ENCODE measurements at places on chromosomes 7 and 10. TPM values are rescaled to one million over a fixed set of nuclear protein-coding genes. Genes with fewer than 3 reads are reported as not detected.

GRCh38 chr7:55474944-55475854 is 97.1 kb downstream of the VOPP1 start:
- no peak for DNase-seq

- no peak for DNase-seq
These were observed 210.6 kb downstream of the ARL4A start for GRCh38 chr7:12898004-12898403.

GRCh38 chr7:84194484-84195271 is at the start of gene SEMA3A:
Gene SEMA3A, minus strand, starts transcription at chr7:84194789. Its CDS starts 203 bp downstream, at chr7:84194586.
- DNase-seq, result no peak

DNA sequence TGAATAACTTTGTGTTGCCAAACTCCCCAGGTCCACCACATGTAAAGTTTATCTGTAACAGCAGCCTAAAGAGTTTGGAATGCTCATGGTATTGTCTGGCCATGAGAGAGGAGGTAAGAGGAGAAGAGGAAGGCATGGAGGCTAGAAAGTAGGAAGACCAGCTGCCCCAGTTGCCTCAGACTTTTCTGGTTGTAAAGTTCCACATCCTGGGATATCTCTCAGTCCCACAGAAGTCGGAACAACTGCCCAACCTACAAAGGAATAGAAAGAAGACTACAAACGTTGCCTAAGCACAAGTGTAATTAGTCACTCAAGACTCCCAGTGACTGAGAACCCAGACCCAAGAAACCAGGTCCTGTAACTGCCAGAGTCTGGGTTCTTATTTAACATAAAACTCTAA is 47.3 kb downstream of the CREB3L2 start:
- no peak for DNase-seq

GRCh38 chr10:35552650-35553342 is 52.3 kb upstream of the GJD4 start:
- no peak for DNase-seq

DNA sequence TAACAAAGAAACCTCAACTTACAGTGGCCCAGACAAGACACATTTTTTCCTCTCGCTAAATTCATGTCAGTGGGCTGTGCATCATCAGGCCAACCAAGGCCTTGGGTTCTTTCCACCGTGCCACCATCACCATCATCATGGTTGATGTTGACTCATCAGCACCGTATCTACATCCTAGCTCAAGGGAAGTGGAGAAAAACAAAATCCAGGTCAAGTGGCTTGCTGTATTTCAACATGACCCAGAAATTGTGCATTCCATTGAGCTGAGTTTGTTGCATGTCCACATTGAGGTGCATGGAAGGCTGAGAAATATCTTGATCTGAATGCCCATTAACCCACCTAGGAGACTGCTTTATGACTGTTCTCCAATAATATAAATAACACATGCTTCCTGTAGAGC is 312.4 kb upstream of the CDC14C start:
- DNase-seq, result no peak

GRCh38 chr10:97518301-97519043 is 19.7 kb downstream of the UBTD1 start:
- DNase-seq, result no peak

DNA sequence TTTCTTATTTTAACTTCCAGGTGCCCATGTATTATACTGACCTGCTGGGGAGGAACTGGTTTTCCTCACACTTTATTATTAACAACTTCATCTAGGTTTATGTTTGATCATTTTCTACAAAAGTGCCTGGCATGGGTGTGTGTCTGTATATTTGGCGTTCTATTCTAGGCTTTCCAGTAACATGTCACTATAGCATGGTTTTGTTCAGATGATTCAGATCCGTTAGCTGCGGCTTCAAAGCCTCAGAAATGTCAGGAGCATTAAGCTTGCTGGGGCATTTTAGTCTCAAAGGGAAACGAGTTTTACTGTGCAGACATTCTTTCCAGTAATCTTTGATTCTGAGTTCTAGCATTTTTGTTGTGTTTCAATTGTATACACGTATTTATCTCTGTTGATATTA is 2.3 kb downstream of the INPP5A start:
- no peak for DNase-seq

DNA sequence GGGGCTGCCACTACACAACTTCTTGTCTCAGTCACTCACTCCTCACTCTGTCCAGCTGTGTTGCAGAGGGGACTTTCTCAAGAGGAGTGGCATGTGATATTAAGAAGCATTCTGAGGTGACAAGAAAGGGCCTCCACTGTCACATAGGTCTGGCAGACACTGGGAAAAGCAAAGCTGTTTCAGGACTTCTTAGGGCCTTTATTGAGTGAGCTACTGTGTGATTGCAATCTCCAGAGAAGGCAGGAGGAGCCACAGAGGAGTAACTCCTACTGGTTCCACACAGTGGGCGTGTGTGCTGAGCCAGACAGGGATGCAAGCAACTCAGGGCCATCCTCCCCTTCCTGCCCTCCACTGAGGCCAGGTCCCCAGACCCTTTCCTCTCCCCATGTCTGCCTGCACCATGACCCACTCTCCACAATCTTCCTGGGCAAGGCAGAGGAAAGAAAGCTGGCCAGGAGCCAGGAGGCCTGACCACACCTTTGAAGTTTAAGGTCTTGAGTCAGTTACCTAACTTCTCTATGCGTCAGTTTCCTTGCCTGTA is 262.0 kb upstream of the ZMIZ1 start:
- DNase-seq, result no peak

GRCh38 chr10:25557136-25557535 is 376.9 kb upstream of the MYO3A start:
- DNase-seq, result no peak

DNA sequence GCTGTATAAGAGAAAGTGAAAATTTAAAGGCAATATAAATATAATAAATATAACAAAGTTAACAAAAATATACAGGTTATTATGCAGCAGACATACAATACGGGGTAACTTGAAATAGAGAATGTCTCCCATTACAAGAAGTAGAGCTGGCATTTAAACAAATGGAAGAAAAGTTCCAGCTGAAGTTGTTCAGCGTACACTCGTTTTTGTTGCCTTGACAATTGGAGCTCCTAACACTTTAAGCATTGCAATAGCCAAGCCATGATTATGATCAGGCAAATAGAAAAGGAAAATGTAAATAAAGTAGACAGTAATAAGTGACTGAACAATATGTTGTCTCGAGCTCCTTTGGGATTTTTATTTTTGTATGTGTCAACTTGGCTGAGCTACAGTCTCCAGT is 737.8 kb upstream of the CELF2 start:
- DNase-seq, result no peak

DNA sequence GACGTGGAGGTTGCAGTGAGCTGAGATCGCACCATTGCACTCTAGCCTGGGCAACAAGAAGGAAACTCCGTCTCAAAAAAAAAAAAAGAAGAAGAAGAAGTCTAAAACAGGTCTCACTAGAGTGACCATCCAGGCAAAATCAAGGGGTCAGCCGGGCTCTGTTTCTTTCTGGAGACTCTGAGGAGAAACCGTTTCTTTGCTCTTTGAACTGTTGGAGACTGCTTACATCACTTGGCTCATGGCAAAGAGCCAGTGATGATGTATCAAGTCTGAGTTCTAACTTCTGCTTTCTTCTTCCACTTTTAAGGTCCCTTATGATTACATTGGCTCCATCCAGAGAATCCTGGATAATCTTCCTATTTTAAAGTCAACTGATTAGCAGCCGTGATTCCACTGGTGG is 306.8 kb downstream of the WDR11 start:
- no peak for DNase-seq

DNA sequence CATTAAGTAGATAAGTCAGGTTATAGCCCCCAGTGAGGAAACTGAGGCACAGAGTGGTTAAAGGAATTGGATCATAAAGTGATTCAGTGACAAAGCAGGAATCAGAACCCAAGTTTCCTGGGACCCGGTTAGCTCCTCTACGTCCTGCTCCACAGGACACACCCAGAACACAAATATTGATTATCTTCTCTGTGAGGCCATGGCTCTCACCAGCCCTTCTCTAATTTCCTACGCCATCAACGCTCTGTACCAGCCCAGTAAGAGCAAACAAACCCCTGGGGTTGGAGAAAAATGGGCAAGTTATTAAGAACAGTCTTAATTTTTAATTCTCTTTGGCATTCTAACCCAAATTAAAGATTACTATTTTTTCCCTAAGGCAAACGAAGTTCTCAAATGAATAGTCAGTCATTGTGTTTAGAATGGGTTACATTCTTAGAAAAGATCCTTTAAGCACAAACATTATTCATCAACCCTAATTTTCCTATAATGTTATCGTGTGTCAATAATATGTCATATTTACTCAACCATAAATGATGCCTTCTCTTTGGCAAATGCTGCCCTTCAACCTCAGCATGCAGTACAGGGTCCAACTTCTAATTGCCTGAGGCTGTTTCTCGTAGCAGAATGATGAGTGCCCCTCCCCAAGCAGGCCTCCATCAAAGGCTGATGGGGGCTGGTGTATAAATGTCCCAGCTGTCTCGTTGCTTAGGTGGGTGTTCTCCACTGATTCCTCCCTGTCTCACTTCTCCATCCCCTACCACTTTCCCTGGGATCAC is 25.4 kb upstream of the TM9SF3 start:
- DNase-seq, result no peak

Gene TMEM184A
- 0.27 TPM for total RNA-seq

DNA sequence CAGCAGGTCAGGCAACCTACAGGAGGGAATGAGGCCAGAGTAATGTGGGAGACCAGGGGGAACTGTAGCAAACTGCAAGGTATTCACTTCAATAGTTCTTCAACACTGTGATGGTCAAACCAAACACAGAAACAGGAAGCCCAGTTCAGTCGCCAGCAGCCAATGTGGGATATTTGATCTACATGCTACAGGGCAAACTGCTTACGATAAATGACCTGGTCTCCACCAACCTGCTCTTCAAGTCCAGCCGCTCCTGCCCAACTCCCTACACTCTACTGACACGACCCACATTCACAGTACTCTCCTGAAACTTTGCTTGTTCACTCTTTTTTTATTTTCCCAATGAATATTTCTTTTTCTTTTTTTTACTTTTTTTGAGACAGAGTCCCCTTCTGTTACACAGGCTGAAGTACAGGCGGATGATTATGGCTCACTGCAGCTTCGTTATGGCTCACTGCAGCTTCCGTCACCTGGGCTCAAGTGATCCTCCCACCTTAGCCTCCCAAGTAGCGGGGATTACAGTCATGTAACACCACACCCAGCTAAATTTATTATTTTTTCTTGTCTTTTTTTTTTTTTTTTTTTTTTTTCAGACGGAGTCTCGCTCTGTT is 42.1 kb downstream of the MDH2 start:
- DNase-seq, result no peak

DNA sequence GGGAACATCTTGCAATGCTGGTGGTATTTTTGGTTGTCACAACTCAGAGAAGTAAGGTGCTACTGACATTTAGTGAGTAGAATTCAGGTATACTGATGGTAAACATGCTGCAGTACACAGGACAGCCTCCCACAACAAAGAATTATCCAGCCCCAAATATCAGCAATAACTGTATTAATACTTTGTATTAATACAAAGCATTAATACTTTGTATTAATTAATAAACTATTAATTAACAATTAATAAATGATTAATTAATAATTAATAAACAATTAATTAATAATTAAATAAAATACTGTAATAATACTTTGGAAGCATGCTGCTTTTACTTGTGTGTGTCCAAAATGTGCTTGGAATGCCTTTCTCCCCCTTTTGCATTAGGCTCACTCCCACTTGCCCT is 62.5 kb downstream of the ZNF92 start:
- no peak for DNase-seq

GRCh38 chr7:16669581-16669980 is 23.6 kb downstream of the BZW2 start:
- no peak for DNase-seq

Gene ITPRIP
- total RNA-seq, result 10.8 TPM

- peak; percentile 12 for DNase-seq
These were observed at the start of gene AMPH for GRCh38 chr7:38630720-38631673. Gene AMPH, minus strand, starts transcription at chr7:38631373. Its CDS starts 22 bp downstream, at chr7:38631351.

Gene C7orf57
- 0.27 TPM for total RNA-seq

Gene GBX1
- total RNA-seq, result not detected

Gene SEM1
- 4.3 TPM for total RNA-seq

DNA sequence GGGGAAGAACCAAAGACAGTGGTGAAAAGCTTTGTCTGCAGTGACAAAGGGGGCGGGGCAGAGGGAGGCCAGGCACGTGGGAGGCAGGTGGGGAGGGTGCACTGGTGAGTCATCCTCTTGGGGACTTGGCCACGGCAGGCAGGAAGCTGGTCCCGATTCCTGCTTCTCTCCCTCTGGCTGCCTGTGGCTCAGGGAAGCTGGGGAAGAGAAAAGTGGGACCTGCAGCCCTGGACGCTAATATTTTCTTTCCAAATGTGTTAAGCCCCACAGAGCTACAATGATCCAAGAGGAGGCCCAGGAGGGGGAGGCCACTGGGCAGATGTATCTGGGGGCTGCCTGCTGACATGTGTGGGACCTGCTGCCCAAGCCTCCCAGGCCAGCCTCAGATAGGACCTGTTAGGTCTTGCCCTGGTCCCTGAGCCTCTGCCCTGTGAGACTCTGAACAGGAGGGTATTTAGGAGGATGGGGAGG is 231.8 kb downstream of the KCNMA1 start:
- DNase-seq, result peak; percentile 29

DNA sequence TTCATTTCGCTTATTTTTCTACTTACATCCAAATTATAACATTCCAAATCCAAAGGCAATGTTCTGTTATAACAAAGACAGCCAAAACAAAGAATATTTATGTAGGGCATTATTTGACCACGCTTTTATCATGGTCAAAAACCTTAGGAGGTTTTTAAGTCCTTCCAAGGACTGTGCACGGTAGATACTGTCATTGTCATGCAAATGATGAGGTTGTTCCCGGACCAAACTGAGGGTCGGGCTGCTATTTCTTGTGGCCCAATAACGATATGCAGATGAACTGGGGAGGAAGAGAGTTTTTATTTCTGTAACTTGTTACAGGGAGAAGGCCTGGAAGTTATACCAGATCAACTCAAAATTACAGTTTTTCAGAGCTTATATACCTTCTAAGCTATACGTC is 56.6 kb upstream of the STEAP4 start:
- DNase-seq, result no peak

GRCh38 chr7:25427721-25428120 is 199.4 kb upstream of the NPVF start:
- DNase-seq, result peak; percentile 17

- no peak for DNase-seq
These were observed 71.7 kb downstream of the RBAK start for GRCh38 chr7:5117095-5117970.

GRCh38 chr10:396535-397220 is 261.4 kb downstream of the ZMYND11 start:
- no peak for DNase-seq

DNA sequence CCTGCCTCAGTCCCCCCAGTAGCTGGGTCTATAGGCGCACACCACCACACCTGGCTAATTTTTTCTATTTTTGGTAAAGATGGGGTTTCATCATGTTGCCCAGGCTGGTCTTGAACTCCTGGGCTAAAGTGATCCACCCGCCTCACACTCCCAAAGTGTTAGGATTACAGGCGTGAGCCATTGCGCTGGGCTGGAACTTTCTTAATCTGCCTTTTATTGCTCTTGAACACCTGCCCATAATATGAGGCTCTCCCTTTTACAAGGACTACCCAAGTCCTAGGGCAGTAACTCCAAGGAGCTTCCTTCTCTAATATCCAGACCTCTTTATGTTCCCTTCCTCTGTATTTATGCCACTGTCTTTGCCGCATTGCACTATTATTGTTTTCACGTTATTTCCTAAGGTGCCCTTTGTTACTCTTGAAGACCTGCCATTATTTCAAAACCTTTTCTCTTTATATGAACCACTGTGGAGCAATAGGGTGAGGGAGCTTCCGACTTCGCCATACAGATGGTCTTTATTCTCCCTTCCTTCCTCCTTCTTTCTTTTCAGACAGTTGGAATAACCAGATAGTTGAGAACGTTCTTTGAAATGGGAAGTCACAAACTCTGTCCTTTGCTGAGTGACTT is 36.3 kb upstream of the TCF7L2 start:
- DNase-seq, result no peak

- peak; percentile 10 for DNase-seq
These were observed 33.1 kb upstream of the GALNT11 start for GRCh38 chr7:151992375-151992774.

Measured in hematopoietic multipotent progenitor cell (in vitro differentiated cells).